ENCODE measurements at places on chromosomes 11 and 22.

DNA sequence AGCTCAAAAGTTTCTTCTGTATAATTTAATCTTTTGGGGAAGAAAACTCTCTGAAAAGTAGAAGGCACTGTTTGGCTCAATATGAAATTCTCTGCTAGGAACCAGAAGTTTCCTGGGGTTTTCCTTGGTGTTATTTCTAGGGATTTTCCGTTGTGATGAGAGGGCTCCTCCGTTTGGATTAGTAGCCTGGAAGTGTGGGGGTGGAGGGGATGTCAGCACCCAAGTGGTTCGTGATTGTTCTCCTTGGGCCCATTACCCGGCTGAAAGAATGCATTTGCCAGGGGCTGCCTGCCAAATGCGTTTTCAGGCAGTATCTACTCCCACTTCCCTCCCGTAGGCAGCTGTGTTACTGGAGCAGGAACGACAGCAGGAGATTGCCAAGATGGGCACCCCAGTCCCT is 4.3 kb downstream of the SF3B2 start:
- no peak for DNase-seq

DNA sequence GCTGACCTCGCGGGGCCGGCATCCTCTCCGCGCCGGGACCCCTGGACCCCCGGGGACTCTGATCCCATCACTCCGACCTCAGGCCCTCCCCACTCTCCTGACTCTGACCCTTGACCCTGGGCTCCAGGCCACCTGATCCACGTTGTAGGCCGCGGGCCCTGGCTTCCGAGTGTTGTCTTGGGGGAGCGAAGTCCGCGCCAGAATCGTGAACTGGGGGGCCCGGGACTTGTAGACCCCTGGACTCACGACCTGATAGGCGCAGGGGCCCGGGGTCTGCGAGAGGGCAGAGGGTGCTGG is 716 bp upstream of the TYMP start:
- no peak for DNase-seq

GRCh38 chr11:119446434-119446833 is 23.5 kb upstream of the THY1 start:
- no peak for DNase-seq

GRCh38 chr22:50305923-50306566 is 1.4 kb downstream of the PLXNB2 start:
- peak; percentile 57 for DNase-seq

- no peak for DNase-seq
Measured at GRCh38 chr22:17860220-17860965, 86.1 kb upstream of the BID start.

GRCh38 chr22:27668828-27669797 is 132.4 kb downstream of the MN1 start:
- DNase-seq, result peak; percentile 65

GRCh38 chr11:75241036-75241905 is 697 bp downstream of the TPBGL start:
- DNase-seq, result peak; percentile 90

DNA sequence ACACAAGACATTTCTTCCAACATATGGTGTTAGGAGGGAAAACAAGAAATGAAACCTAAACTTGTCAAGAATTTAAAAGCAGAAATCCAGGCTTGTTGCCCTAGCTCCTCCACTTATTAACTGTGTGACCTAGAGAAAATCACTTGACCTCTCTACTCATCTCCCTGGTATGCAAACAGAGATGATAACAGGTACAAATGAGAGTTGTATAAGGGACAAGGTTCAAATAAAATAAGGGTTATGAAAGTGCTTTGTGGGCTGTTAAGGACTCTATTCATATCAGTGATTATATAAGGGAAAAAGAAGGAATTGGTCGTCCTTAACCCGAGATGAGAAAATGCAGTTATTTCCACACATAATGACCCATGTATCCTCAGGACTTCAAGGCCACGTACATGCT is 372.7 kb upstream of the TENM4 start:
- no peak for DNase-seq

DNA sequence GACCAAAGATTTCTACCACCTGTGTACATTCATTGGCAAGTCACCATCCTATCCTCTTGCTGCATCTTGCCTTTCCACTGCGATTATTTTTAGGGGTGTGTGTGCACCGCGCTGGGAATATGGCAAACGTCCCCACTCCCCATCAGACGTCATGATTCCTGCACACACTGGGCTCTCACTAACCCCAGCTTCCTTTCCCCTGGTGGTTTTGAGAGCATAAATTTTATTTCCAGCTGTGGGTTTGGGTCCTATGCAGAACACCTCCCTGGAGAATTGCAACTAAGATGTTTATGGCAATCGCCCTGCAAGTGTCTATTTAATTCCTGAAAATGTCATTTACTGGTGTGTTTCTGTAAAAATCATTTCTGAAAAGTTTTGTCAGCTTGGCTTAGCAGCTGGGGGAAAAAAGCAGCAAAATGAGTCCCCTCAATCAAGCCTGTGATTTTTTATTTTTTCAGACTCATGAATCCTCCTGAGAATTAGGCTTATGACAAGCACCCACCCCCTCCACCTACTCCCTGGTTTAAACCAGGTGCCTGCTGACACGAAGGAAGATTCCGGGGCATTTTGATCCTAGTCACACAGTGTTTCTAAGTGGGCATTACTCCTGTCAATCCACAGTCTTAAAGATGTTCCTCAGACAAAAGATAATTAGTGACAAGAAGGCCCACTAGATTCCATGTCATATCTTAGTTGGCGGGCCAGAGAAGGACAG is 23.8 kb downstream of the UPB1 start:
- DNase-seq, result no peak

GRCh38 chr11:31236143-31236542 is 133.4 kb downstream of the DCDC1 start:
- DNase-seq, result peak; percentile 28

- DNase-seq, result no peak
Measured at GRCh38 chr11:1648653-1649420, 19.3 kb downstream of the KRTAP5-5 start.

DNA sequence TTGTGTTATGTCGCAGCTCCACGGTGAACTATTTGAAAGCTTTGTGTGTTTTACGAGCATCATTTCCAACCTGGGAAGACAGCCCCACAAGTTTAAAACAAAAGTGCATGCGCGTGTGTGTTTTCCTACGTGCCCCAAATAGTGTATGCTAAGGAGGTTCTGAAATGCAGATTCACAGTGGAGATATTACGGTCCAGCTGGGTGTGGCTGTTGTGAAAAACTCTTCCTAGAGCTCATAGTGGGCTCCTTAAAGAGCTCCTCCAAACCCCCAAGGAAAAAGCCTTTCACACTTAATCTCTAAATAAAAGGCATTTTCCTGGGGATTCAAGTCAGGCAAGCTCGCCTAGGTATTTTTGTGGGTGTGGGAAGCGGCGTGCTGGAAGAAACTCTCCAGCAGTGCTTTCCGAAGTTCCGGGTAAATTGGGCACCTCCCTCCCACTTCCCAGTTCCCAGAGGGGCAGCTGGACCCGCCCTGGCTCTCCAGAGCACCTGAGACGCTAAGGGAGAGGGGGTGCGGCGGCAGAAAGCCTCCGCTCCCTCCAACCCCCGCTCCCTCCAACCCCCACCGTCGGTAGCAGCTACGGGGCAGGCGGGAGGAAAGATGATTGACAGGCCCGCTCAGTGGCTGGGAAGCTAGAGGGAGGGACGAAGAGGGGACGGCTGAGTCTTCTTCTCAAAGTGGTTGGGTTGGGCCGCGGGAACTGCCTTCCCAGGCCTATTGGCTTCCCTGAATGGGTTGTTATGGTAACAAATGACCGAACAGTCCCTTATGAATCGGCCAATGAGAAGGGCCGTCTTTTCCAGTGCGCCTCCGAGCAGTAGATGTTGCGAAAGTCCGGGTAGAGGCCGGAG is 561 bp upstream of the PCF11 start:
- DNase-seq, result peak; percentile 100

DNA sequence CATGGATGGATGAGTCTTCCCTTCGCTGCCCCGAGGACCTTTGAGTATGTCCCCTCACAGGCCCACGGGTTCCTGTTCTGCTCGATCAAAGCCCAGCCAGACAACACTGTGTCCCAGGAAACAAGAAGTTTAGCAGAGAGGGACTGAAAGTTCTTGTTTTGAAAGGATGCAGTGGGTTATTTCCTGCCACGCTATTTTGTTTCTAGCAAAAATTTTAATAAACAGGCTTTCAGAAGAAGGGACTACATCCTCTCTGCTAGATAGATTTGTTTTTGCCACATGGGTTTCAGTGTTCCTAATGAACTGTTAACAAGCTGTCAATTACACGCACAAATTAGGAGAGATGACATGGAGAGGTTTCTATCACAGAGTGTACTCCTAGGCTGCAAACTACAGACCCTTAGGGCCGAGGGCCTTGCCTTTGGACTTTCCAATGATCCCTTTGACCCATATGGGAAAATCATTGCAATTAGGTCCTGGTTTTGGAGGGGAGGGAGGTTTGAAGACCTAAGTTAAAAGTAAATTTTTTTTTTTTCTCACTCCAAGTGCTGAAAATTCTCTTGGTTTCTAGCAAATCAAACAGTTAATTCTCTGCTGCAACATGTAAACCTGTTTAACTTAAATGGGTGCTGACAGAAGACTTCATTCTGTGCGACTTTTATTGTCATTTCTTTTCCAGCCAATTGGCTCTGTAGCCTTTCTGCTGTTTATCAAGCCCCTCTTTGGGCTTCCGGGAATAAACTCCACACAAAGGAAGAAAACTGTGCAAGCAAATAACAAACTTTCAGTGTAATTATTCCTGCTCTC is 81.4 kb downstream of the RCN1 start:
- no peak for DNase-seq

- no peak for DNase-seq
Measured at GRCh38 chr11:73239571-73240189, 21.6 kb downstream of the P2RY2 start.

DNA sequence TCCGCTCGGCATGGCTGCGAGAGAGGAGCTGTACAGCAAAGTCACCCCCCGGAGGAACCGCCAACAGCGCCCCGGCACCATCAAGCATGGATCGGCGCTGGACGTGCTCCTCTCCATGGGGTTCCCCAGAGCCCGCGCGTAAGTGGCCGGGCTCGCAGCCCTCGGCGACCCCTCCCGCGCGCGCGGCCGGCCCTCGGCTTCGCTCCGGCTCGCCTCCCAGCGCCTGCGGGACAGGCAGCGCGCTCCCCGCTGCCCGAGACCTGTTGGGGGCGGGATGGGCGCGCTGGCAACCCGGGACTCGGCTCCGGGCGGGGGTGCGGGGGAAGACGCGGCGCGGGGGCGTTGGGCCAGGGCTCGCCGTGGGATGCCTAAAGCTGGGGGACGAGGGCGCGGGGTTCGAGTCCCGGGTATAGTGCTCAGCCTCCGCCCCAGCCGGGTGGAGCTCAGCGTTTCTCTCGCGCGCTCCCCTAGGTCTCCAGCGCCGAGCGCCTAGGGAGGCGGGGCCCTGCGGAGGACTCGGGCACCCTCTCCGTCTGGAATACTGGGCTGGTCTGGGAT is 630 bp downstream of the UBASH3B start:
- DNase-seq, result peak; percentile 74

DNA sequence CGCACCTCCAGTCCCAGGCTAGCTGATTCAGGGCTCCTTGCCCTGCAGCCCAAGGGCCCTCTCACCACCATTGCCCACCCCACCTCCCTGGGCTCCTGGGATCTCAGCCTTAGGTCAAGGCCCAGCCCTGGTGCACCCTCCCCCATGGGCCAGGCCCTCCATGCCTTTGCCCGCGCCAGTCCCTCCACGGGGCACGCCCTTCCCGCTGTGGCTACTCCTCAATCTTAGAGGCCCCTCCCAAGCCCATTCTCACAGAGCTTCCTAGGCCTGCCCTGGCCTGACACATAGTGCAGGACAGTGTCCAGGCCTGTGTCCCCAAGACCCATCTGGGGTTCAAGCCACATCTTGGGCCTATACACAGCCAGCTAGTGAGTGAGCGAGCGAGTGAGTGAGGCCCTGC is 6.9 kb downstream of the GP1BB start:
- DNase-seq, result no peak

DNA sequence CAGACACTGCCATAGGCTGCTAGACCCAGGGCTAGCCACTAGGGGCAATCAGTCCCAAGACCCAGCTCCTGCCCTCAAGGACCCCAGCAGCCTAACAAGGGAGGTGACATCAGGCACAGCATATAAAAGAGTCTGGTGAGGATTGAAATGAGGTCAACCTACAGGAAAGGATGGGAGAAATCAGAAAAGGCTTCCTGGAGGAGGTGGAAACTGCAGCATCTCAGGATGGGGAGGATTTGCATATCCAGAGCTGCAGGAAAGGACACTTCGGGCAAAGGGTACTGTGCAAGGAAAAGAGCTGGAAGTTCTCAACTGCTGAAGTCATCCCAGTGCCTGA is 2.9 kb upstream of the ARFGAP2 start:
- DNase-seq, result peak; percentile 68

DNA sequence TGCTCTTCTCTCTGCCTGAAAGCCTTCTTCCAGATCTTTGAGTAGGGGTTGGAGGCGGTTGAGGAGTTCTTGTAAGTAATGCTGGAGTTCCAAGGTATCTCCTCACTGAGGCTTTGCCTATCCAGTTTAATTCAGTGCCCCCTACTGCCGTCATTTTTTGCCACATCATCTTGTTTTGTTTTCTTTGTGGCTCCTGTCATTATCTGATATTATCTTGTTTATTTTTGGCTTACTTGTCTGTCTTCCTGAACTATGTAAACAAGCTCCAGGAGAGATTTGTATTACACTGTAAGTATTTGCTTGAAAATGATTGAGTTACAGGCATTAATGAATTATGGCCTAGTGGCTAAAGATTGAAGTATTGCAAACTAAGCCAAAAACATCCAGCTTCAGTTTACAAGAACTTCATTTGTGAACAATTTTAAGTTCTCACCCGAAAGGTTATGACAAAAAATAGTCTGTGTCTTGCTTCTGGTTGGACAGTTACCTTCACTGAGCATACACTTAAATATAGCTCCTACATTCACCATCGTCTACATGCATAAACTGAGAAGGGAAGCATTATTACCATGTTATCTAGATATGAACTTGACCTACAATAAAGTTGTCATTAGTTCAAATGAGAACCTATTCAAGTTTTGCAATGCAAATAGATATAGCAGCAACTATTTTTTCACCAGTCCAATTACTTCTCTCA is 154.8 kb downstream of the ARHGAP42 start:
- DNase-seq, result no peak

DNA sequence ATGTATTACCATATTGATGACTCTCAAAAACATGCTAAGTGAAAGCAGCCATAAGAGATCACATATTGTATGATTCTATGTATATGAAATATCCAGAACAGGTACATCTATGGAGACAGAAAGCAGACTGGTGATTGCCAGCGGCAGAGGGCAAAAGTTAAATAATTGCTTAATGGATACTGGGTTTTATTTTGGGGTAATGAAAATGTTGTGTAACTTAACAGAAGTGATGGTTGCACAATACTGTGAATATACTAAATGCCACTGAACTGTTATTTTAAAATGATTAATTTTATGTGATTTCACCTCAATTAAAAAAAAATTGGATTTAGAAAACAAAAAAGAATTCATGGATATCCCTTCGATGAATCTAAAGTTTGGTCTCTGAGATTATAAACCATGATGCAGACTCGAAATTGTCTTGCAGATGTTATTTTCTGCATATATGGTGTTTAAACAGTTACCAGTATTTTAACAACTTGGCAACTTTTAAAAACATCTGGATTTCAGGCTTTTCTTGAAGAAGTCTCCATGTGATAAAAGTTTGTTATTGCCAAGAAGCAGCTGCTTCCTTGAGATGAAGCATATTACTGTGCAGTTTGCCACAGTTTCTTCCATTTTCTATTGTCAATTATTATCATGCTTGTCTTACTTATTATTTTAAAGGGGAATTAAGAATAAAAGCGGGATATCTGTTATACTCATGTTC is 38.1 kb downstream of the LARGE2 start:
- no peak for DNase-seq
